ENCODE measurements at places on chromosomes 5 and 9.

DNA sequence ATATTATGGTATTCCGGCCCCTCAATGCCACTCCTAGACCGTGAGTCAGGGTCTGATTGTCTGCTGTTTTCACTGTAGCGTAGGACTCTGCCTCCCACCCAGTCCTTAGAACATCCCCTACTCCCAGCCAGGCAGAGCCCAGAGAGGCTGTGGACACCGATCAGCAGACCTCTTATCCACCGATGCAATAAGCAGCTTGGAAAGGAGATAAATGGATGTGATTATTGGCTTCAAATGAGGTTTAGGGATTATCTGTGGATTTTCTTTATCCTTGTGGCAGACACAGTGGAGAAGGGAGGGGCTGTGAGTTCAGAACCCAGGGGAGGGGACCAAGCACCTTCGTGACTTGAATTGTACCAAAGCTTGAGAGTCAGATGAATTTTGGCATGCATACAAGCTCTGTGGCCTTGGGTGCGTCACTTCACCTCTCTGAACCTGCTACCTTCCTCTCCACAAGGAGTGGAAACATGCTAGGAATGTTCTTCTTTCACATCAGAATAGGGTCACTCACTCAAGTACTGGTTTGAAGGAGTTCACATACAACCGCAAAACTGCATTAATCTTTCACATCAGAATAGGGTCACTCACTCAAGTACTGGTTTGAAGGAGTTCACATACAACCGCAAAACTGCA lies 83.1 kb upstream of the CPLX2 start:
- DNase-seq = no peak

GRCh38 chr9:3360245-3360644 lies 165.6 kb downstream of the RFX3 start:
- no peak for DNase-seq

DNA sequence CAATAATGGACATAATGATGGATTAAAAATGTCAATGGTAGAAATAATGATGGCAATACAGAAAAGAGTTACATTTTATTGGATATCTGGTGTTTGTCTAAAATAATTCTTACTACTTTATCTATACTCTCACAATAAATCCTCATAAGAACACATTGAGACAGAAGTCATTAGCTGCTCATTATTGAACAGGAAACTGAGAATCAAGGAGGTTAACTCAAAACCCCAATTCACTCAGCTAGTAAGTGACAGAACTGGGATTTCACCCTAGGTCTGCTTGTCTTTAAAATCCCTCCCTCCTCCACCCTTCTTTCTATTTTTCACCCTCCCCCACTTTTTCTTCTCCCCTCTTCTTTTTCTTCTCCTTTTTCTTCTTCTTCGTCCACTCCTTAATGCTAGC lies 285.8 kb upstream of the TNC start:
- no peak for DNase-seq

DNA sequence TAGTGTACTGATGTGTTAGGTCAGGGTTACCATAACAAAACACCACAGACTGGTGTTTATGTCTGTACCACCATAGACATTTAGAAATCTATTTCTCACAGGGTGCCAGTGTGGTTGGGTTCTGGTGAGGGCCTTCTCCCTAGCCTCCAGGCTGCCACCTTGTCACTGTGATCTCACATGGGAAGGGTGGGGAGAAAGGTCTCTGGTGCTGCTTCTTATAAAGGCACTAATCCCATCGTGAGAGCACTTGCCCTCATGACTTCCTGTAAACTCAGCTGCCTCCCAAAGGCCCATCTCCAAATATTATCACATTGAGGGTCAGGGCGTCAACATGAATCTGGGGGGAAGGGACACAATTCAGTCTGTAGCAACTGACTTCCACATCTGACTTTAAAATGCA lies 49.8 kb downstream of the PIK3R1 start:
- DNase-seq = no peak

- no peak for DNase-seq
Measured at GRCh38 chr5:137997726-137998213, 35.1 kb downstream of the FAM13B start.

- no peak for DNase-seq
Measured at GRCh38 chr5:42570966-42571960, 148.0 kb downstream of the GHR start.

DNA sequence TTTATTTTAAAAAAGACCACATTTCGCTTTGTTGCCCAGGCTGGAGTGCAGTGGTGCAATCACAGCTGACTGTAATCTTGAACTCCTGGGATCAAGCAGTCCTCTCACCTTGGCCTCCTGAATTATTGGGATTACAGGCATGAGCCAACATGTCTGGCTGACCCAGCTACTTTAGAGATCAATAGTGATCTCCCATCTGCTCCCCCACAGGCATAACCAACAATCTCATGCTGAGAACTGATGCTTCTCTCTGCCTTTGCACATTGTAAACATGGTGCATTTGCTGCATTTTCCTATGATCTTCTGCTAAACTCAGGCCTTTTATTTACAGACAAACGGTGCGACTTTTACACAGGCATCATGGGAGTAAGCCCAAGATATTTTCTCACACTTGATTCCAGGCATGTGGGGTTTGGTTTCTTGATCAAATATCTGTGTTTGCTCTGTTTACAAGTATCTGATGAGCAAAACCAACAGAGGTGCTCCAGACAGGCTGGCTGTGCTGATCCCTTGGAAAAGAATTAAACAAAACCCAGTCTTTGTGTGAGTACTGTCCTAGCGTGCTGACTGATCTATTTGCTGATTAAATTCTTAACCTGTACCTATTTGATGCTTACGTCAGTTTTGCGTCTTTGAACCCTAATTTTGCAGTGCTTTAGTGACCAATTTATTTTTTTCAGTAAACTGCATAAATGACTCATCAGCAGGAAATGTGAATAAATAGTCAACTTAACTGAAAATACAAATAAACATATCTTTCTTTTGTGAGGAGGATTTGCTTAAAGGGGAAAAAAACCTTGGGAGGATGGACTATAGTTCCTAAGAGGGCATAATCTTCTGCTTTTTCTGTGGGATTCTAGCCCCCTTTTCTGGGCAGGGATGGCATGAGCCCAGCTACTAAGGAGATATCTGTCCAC lies 191.7 kb upstream of the NR3C1 start:
- DNase-seq = no peak

- DNase-seq = no peak
Measured at GRCh38 chr5:118988866-118989180, 476 bp upstream of the DTWD2 start.

DNA sequence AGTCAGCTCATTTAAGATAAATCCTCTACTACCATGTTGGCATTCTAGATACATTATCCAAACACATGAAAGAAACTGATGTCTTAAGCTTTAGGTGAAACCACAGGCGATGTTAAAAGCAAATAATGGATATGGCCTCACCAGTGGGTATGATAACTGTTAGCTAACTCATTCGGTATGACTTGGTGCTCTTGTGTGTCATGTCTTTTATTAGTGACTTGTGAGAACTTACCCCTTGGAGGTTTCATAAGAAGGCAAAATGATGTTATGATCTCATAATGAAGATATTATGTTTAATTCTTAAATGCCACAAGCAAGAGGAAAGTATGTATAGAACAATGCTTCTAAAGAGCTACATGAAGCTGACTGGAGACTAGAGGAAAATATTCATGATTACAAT lies 1227.0 kb downstream of the EFNA5 start:
- DNase-seq = no peak

- no peak for DNase-seq
Measured at GRCh38 chr5:160491438-160491837, 69.8 kb downstream of the PTTG1 start.

- no peak for DNase-seq
Measured at GRCh38 chr9:11702548-11702947, 990.6 kb upstream of the TYRP1 start.

All from T-helper 17 cell (primary cell).